ENCODE measurements at places on chromosomes 4 and X.

DNA sequence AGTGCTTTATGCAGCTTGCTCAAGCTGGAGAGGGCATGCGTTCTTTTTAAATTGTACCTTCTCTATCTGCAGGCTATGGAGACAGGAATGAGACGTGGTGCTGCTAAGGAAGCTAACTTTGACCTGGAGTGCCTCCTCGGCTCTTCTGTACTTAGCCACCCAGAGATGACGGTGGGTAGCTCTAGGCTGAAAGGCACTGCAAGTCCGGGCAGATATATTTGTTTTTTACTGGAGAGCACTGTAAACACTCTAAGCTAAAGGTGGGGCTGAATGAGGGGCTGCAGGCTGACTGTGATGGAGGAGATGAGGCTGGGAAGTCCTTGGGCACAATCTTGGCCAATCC is 12.1 kb downstream of the ELF4 start:
- no peak for DNase-seq

DNA sequence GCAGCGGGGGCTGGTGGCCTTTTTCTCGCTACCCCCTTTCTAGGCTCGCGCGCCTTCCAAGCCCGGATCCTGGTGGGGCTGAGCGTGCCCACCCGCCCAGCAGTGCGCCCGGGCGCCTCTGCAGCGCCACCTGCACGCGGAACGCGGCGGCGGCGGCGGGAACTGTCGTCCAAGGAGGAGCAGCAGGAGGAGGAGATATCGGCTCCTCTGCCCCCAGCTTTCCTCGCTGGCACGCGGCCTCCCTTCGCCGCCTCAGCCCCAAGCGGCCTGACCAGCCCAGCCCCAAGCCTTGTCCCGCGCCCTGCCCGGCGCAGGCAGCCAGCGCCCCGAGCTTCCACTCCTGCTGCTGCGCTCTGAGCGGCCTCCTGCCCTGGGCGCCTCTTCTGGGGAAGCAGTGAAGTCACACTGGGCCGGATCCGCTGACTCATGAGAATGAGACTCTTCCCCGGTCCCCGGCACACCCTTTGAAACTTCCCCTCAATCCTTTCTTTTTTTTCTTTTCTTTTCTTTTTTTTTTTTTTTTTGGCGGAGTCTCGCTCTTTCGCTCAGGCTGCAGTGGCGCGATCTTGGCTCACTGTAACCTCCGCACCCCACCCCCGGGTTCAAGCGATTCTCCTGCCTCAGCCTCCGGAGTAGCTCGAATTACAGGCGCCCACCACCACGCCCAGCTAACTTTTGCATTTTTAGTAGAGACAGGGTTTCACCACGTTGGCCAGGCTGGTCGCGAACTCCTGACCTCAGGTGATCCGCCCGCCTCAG is 10.6 kb upstream of the ELF4 start:
- DNase-seq, result peak; percentile 40

DNA sequence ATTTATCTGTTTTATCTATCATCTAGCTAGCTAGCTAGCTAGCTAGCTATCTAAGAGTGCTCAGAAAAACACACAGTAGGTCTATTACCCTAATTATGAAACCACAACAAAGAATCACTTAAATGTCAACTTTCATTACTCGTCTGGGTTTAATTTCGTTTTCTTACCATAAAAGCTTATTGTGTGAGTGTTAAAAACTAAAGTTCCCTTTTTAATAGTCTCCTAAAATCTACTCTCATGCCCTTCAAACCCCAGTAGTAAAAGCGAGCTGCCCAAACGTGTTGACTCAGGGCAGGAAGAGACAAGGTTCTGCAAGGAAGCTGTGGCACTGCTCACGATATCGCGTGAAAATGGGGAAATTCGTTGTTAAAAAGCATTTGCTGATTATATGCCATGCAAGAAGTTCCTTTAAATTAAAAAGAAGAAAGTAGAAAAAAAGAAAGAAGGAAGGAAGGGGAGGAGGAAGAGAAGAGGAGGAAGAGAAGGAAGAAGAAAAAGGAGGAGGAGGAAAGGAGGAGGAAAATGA is 595 bp downstream of the MBNL3 start:
- DNase-seq, result no peak

- no peak for DNase-seq
Observed at GRCh38 chr4:70008771-70009170, 13.0 kb downstream of the STATH start.

DNA sequence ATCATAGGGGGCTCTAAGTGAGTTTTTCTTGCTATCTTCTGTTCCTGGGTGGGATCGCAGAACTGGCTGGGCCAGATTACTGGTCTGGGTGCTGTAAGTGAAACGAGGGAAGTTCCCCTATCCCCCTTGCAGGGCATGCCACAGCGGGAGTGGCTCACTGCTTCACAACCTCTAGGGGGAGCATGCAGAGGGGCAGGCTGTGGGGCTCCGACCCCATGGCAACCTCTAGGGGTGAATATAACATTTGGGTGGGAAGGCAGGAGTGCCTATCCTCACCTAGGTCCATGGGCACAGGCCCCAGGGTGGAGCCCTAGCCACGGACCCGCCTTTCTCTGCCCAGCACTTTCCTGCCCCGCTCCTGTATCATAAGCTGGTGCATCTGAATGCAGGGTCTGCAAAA is 1.7 kb upstream of the RRAGB start:
- no peak for DNase-seq

DNA sequence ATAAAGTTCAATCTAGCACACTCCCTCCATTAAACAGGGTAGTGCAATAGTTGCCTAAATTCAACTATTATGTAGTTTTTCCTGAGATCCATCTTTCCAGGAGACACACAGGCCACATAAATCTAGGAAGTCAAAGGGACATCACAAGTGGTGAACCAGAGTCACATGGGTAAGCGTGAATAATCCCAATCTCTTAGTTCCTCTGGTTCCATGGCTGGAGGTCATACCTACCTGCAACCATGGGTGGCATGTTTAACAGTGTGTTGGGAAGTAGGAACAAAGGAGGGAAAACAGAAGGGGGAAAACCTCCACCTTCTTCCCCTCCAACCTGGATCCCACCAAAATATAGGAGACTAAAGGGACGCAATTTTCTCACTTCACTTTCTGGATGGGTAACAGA is 2651.6 kb downstream of the ARAP2 start:
- no peak for DNase-seq

- DNase-seq, result no peak
Observed at GRCh38 chr4:139940600-139940999, 213.4 kb downstream of the MAML3 start.

Measured in activated gamma-delta T cell treated with anti-CD3 and anti-CD28 coated beads, Interleukin-2, amount 50 U/mL, for 16 hours (primary cell).